ENCODE measurements at places on chromosomes 5 and 9.

GRCh38 chr9:112042244-112042638, 132.9 kb downstream of the SUSD1 start:
- no peak for DNase-seq

DNA sequence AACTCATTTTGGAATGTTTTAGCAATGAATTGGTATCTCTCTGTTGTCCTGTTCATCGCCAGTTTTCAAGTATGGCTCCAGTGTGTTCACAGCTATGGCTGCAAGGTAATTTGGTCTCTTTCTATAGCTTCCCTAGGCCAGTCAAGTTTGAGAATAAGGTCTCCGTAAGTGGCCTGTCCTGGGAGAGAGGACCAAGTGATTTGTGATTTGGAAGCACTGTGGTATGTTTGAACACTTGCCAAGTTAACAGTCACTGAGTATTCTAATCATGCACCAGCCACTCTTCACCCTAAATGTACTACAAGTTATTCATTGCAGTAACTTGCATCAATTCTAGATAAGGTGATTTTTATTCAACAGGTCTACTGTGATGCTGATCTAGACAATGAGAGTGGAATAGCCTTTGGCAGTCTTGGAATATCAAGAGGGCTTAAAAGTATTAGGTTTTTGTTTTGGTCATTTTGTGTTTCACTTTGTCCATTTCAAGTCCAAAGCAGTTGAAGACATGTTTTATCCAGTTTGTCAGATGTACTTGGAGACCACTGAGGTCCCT, 41.1 kb downstream of the G3BP1 start:
- no peak for DNase-seq

DNA sequence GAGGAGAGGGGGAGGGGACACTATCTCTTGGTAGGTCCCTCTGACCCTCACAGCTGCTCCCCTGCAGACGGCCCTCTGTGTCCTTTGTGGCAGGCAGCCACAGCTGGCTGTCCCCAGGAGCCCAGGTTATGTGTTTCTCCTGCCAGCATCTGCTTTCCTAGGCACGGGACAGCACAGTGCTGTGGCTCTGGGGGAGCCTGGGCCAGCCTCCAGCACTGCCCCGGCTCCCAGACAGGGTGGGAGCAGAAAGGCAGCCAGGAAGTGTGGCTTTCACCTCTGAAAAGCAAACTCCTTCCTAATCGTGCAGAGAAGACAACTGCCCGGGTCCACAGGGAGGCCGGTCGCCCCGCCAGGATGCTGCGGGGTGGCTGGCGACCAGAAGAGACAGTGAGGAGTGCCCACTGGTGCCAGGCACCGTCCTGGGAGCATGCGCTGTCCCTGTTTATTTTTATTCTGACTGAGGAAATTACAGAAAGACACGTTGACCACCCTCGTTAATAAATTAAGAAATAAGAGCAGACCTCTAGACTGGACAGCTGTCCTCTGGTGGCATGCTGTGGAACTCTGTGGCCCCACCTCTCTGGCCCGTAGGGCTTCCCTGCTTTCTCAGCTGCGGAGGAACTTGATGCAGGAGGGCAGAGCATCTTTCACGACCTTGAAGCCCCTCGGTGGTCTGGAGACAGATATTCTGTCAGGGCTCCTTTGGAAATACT, 240.3 kb downstream of the FANCC start:
- DNase-seq: no peak

- no peak for DNase-seq
Measured at GRCh38 chr9:95966306-95966705, 90.8 kb downstream of the ERCC6L2 start.

DNA sequence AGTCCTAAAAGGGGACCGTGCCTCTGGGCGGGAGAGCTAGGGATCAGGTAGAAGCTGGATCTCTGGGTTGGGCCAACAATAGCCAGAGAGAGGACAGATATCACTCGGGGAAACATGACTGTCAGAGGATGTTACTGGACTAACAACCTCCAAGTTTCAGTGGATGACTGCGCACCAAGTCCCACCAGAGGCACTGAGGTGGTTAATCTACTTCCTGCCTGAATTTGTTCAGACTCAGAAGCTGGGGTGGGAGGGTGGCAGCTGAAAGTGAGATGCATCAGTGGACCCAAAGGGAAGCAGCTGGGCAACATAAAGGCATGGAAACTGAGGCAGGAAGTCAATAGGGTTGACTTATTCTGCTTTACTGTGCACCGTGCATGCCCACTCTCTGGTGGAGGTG, 130.1 kb upstream of the SLC44A1 start:
- DNase-seq: no peak

DNA sequence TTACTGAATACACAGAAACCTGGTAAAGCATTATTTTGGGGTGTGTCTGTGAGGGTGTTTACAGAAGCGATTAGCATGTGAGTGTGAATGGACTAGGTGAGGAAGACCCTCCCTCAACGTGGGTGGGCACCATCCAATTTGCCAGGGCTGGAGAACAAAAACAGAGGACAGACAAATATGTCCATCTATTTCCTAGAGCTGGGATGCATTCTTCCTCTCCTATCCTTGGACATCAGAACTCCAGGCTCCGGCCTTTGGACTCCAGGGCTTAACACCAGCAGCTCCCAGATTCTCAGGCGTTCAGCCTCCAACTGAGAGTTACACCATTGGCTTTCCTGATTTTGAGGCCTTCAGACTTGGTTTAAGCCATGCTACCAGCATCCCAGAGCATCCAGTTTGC, 65.8 kb upstream of the CHD1 start:
- no peak for DNase-seq

- DNase-seq: no peak
Measured at GRCh38 chr9:134323741-134324358, 2.4 kb upstream of the RXRA start.

GRCh38 chr5:154559398-154560276, 81.6 kb upstream of the HAND1 start:
- DNase-seq: no peak

- peak; percentile 37 for DNase-seq
Measured at GRCh38 chr5:154190595-154191304, at the start of gene GALNT10. GALNT10 (plus strand) TSS chr5:154190733; CDS start chr5:154190867, 134 bp downstream.

DNA sequence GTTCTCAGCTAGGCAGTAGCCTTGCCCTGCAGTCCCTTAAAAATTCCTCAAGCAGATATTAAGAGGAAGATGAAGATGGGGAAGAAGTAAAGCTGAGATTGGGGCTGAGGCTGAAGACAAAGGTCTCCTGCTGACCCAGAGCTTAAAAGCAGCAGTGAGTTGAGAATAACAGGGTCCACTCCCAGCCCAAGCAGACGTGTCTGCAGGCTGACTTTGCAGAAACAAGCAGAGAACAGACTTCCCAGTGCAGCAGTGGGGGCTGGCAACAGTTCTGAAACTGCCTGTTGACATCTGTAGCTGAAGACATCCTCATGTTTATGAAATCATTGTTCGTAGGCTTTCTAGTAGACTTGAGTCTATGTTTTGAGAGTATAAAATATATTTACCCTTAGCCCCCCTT, 1.1 kb downstream of the CTXN3 start:
- DNase-seq: no peak

GRCh38 chr5:81786991-81787390, 36.1 kb upstream of the SSBP2 start:
- no peak for DNase-seq

DNA sequence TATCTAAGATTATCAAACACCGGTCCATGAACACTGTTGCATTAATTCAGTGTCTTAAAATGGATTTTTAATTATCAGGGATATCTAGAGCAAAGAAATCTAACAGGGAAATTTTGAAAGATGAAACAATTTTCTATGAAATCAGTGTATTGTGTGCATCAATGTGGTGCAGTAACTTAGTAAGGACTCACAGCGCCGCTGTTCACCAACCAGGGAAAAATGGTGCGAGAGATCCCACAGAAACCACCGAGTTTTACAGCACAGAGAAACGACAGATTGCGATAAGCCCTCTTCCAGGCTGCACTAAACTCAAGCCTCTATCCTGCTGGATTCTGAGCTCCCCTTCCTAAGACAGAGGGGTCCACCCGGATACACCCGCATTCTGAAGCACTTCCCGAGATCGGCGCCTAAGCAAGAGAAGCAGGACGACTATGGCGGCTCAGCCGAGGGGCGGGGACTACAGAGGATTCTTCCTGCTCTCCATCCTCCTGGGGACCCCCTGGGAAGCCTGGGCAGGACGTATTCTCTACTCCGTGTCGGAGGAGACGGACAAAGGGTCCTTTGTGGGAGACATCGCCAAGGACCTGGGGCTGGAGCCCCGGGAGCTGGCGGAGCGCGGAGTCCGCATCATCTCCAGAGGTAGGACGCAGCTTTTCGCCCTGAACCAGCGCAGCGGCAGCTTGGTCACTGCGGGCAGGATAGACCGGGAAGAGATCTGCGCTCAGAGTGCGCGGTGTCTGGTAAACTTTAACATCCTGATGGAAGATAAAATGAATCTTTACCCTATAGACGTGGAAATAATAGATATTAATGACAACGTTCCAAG, at the start of gene PCDHGA7:
Gene PCDHGA7, plus strand, starts transcription at position 274 of the 826 bp plus-strand sequence. Its CDS starts 158 bp downstream, at position 432.
- DNase-seq: no peak

GRCh38 chr5:166509085-166509484, 1782.4 kb upstream of the WWC1 start:
- no peak for DNase-seq

All from SK-N-DZ (cell line).